ENCODE measurements at places on chromosomes 3 and 15. TPM values are rescaled to one million over a fixed set of nuclear protein-coding genes. Genes with fewer than 3 reads are reported as not detected.

- no peak for DNase-seq
- peaks cover 4% of the 10 kb centered on the region for H3K36me3 ChIP-seq
- H3K27me3 ChIP-seq, result no peaks in the 10 kb centered on the region
- H3K4me1 ChIP-seq, result peaks cover 32% of the 10 kb centered on the region
- H3K4me3 ChIP-seq, result peak overlapping the region; percentile 82
Measured at GRCh38 chr3:183697123-183697609, 431 bp upstream of the YEATS2 start.

- H3K27ac ChIP-seq, result no peak overlapping the region
- no peak overlapping the region for H3K4me3 ChIP-seq
- no peaks in the 10 kb centered on the region for H3K4me1 ChIP-seq
- no peaks in the 10 kb centered on the region for H3K36me3 ChIP-seq
Measured at GRCh38 chr3:160210799-160211221, 14.4 kb upstream of the C3orf80 start.

- H3K4me3 ChIP-seq, result no peak overlapping the region
- H3K36me3 ChIP-seq, result no peaks in the 10 kb centered on the region
- peaks cover 17% of the 10 kb centered on the region for H3K4me1 ChIP-seq
- no peak for DNase-seq
- H3K27ac ChIP-seq, result no peak overlapping the region
Measured at GRCh38 chr3:188037195-188037718, 116.7 kb upstream of the LPP start.

DNA sequence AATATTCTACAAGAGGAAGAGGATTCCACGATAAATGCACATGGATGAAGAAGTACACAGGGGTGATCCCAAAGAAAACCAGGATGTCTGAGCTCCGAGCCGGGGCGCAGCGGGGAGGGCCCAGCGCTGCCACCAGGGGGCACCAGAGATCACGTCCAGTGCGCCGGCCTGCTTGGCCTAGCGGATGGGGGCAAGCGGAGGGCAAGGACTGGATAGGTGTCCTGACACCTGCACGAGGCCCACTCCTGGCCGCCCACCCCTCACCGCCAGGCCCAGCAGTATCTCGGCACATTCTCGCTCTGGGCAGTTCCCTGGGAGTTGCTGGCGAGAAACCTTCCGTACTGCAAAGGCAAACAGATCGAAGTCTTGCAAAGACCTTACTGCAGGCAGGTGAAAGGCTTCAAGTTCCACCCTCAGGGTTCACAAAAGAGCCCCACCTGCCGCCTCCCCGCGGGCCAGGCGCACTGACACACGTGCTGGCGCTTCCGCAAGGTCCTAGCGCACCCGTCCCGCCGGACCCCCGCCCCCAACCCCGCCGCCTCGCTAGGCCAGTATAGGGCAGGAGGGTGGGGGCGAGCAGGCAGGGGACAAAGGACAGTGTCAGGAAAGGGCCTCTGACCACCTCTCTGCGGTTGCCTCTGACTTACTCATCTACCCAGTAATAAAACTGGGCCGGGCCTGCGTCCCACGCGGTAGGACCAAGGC is 3.3 kb downstream of the ANKRD63 start:
- no peak overlapping the region for H3K27ac ChIP-seq
- H3K36me3 ChIP-seq, result no peaks in the 10 kb centered on the region
- peaks cover 5% of the 10 kb centered on the region for H3K27me3 ChIP-seq
- DNase-seq, result peak; percentile 69
- peaks cover 29% of the 10 kb centered on the region for H3K4me1 ChIP-seq
- peak overlapping the region; percentile 4 for H3K4me3 ChIP-seq

- no peak for DNase-seq
- no peaks in the 10 kb centered on the region for H3K36me3 ChIP-seq
- H3K27ac ChIP-seq, result no peak overlapping the region
- no peak overlapping the region for H3K4me3 ChIP-seq
- H3K27me3 ChIP-seq, result peaks cover 8% of the 10 kb centered on the region
Measured at GRCh38 chr15:66014022-66014421, 144.7 kb downstream of the RAB11A start.

GRCh38 chr3:143218166-143218835 is 98.7 kb downstream of the CHST2 start:
- H3K4me1 ChIP-seq, result peaks cover 34% of the 10 kb centered on the region
- no peak overlapping the region for H3K27ac ChIP-seq
- DNase-seq, result no peak
- no peaks in the 10 kb centered on the region for H3K27me3 ChIP-seq
- no peaks in the 10 kb centered on the region for H3K36me3 ChIP-seq

DNA sequence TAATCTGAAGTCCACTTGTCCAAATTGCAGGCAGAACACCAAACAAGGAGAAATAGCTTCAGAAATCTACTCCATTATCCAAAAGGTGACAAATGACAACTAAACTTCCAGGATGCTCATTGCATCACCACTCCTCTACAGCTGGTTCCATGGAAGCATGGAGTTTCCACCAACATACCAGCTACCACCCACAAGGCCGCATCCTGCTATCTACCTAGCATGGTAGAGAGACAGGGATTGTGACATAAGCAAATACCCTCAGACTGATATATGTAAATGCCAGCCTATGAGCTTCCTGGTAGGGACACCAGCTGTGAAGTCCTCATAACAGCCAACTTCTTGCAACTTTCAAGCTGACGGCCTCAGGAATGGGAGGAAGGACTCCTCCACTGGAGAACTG is at the start of gene TRIM42:
TSS of gene TRIM42 (plus strand) at position 301 of the 400 bp plus-strand sequence. CDS start 166 bp downstream, outside the sequence.
- H3K36me3 ChIP-seq, result no peaks in the 10 kb centered on the region
- H3K27ac ChIP-seq, result no peak within 1 kb of the TSS
- no peak for DNase-seq
- H3K4me3 ChIP-seq, result no peak within 1 kb of the TSS
- no peaks in the 10 kb centered on the region for H3K27me3 ChIP-seq

DNA sequence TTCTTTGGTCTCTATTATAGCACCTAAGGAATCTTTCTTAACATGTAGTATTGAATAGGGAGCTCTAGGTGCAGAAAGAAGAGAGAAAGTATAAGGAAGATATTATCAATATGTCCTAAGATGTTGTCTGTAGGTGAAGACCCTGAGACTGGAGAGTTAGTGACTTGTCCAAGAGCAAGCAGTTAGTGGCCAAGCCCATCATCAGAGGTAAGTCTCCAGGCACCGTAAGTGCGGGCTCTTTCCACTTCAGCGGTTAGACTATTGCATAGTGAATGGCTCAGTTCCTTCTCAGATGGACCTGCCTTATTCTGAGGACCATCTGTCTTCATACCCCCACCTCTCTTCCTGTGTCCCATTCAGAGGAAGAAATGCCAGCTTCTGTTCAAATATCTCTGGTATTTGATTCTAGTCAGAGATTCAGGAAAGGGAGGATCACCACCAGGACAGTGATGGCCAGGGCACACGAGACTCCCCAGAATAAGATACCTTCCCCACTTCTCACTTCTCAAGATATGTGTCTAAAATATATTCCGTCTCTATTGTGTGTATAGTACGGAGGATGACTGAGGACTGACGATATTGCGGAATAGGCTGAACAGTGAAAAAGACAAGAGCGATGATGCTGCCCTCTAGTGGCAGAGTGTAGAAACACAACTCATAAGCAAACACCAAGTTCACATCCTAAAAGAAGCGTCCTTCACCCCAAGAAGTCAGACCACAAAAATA is 19.1 kb upstream of the ADGRG7 start:
- no peak for DNase-seq
- peaks cover 2% of the 10 kb centered on the region for H3K27me3 ChIP-seq
- peaks cover 4% of the 10 kb centered on the region for H3K4me1 ChIP-seq
- H3K4me3 ChIP-seq, result no peak overlapping the region

- no peaks in the 10 kb centered on the region for H3K4me1 ChIP-seq
- H3K4me3 ChIP-seq, result no peak overlapping the region
Measured at GRCh38 chr15:60994963-60995475, 234.1 kb downstream of the RORA start.

DNA sequence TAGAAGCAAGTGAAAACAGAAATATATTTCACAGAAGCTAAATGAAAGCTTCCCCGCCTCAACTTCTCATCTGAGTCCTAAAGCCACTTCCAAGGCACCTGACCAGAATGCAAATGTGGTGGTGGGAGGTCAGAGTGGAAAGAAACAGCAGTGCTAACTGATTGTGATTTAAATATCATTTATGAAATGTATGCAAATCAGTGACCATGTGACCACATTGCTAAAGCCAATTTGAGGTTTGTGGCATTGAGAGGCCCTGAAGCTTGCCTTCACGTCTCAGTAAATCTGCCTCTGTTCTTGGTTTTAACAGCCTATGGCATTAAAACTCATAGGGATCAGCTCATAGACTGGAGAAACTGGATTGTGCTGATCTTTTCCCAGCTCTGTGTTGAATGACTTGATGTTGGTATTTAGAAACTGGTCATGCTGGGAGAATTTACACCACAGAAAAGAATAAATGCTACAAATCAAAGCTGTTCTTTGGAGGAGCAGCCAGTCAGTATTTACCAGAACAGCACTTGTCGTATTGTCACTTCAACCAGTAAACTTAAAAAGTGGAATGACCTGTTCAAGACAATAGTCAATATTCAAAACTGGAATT is 481.4 kb upstream of the ALCAM start:
- no peak overlapping the region for H3K27ac ChIP-seq
- peaks cover 27% of the 10 kb centered on the region for H3K4me1 ChIP-seq
- DNase-seq, result no peak
- H3K36me3 ChIP-seq, result no peaks in the 10 kb centered on the region
- H3K4me3 ChIP-seq, result no peak overlapping the region

GRCh38 chr15:80643431-80643951 is 51.6 kb upstream of the ABHD17C start:
- no peak overlapping the region for H3K27ac ChIP-seq
- no peaks in the 10 kb centered on the region for H3K36me3 ChIP-seq
- no peak overlapping the region for H3K4me3 ChIP-seq
- no peak for DNase-seq

GRCh38 chr3:53524566-53524965 is 30.2 kb downstream of the CACNA1D start:
- H3K4me3 ChIP-seq, result no peak overlapping the region
- no peaks in the 10 kb centered on the region for H3K4me1 ChIP-seq
- no peak for DNase-seq
- H3K36me3 ChIP-seq, result no peaks in the 10 kb centered on the region
- H3K27ac ChIP-seq, result no peak overlapping the region

IL16 gene
- 206 TPM for total RNA-seq

ALDH1L1 gene
- total RNA-seq, result not detected

FGF12 gene
- not detected for total RNA-seq

RHOV gene
- total RNA-seq, result 0.27 TPM

GABRR3 gene
- total RNA-seq, result not detected

FAM107A gene
- not detected for total RNA-seq

All from activated B cell treated with CpG ODN at 0.5 μM for 24 hours (primary cell).